ENCODE measurements at places on chromosomes 5 and 9.

DNA sequence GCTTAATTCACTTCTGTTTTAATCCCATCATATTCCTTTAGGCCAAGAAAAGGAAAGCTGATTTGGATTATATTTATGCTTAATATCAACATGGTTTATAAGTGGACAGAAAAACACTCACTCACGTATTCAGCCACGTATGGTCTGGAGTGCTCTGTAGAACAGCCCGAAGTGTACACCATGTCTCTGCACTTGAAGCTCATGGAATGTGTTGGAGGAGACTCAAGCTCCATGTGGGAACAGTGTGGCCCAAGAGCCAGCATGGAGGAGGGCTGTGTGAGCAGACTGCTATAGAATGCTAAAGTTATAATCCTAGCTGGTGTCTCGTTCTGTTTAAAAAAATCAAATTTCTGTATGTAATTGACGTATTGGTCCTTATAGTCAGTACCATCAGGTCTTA is 32.9 kb downstream of the OTULINL start:
- no peak for DNase-seq

DNA sequence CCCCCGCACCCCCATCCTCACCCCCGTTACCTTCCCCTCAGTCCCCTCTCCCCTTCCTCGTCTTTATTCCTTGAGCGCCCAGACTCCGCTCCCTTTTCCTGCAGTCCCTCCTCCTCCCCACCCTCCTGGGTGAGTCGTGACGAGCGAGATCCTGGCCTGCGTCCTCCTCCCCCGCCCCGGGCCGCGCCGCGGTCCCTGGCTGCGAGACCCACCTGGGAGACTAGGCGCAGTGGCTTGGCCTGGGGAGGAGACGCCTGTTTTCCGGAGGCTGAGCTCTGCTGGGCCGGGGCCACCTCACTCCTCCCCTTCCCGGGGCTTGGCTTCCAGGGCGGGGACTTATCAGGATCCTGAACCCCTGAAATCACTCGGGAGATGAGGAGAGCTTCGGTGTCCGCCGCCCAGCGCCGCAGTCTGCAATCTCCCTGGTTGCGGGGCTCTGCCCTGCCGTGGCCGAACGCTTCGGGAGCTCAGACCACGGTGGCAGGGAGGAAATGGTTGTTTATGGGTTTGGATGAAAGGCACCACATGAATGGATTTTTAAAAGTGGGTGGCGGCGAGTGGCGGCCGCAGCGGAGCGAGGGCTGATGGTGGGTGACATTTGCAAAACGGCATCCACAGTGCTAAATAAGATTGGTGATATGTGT is 984 bp downstream of the STXBP1 start:
- DNase-seq = peak; percentile 48

- DNase-seq = no peak
Observed at GRCh38 chr5:168948746-168949145, 352.2 kb downstream of the SLIT3 start.

DNA sequence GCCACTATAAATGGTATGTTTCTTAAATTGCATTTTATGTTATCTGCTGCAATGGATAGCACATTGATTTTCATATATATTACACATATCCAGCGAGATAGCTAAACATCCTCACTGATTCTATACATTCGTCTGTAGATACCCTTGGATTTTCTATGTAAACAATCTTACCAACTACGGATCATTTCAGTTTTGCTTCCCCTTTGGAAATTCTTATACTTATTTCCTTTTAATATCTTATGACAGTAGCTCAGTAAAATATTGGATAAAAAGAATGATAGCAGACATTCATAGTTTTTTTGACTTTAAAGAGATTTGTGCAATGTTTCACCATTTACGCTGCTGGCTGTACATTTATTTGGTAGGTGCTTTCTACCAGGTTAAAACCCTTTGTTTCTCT is 254.9 kb downstream of the SYK start:
- no peak for DNase-seq

- DNase-seq = no peak
Observed at GRCh38 chr5:135130261-135131215, 96.5 kb upstream of the PITX1 start.

DNA sequence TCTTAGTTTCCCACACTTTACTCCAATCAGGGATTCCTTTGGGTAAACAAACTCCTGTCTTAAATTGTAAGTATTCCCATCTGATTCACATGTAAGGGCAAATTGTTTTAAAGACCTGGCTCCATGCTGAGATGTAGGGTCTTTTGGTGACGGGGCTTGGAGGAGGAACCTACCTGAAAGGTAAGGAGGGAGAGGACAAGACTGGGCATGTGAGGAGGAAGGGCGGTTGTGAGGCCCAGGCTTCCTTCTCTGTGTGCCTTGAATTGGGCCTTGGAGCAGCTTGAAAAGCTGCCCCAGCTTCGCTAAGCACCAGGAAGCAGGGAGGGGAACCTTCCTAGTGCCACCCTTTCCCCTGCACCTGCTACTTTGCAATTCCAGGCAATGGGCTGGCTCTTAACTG is 86.8 kb downstream of the C9orf152 start:
- DNase-seq = no peak

- no peak for DNase-seq
Observed at GRCh38 chr5:180639741-180640610, 9.4 kb downstream of the FLT4 start.

DNA sequence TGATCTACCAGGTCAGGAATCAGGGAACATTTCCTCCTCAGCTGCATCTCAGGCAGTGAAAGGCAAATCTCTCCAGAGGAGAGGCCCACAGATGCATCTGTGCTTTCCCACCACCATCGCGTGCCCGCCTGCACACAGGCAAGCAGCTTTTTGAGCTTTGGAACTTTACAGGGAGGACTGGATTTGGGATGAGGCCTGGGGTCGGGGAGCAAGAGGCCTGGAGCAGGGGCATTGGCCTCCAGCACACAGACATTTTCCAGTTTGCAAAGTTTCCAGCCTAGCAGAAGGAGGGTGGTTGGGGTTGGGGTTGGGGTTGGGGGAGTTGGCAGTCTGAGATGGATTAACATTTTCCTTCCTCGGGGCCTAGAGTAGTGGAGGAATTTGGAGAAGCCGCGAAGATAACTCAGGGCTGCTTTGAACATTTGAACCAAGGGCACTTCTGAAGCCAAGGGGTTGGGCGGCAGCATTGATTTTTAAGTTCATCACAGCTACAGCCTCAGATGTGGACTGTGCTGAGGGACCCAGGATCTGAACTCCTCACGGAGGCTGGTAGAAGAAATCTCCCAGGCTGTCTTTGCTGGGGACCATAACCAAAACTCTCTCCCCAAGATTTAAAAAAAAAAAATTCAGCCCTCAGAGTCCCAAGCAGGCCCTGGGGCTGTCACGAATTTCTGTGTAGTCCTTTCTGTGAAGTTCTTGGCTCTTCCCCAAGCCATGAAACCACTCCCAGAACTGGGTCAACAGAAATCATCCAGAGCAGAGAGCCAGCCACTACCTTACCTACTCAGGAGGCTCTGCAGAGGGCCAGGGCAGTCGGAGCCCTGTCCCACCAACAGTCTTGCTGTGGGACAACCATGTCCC is 25.6 kb downstream of the C5orf15 start:
- no peak for DNase-seq

DNA sequence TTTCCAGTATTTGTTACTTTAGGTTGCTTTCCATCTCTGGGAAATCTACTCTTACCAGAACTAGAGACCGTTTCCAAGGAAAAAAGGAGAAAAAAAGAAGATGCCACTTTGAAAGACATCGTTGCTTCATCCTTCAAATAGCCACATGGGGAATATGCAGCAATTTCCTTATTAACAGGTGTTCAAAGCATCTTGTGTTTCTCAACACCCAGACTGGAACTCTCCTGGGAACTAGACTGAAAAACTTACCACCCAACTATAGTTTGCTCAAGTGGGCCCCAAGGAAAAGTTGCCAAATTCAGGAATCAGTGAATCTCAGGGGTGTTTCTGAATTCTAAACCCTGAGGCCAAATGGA is 80.0 kb upstream of the JAK2 start:
- DNase-seq = no peak

Measured in activated naive CD8-positive, alpha-beta T cell treated with anti-CD3 and anti-CD28 coated beads for 36 hours (primary cell).